ENCODE measurements at places on chromosomes 5 and 9.

- no peak for DNase-seq
Measured at GRCh38 chr5:136802383-136802782, 437.0 kb upstream of the TRPC7 start.

DNA sequence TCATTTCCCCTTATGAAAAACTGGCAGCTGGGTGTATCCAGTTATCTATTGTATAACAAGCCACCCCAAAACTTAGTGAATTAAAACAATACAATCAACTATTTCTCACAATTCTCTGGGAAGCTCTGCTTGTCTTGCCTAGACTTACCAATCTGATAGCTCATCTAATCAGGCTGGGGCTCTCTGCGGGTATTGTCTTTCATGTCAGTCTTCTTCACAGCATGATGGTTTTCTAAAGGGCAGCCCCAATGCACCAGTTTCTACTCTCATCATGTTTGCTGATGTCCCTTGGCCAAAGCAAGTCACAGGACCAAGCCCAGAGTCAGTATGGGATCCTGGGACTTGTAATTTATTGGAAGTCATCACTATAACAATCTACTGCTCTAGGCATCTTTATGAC, 433.5 kb downstream of the KIAA0825 start:
- DNase-seq: no peak

DNA sequence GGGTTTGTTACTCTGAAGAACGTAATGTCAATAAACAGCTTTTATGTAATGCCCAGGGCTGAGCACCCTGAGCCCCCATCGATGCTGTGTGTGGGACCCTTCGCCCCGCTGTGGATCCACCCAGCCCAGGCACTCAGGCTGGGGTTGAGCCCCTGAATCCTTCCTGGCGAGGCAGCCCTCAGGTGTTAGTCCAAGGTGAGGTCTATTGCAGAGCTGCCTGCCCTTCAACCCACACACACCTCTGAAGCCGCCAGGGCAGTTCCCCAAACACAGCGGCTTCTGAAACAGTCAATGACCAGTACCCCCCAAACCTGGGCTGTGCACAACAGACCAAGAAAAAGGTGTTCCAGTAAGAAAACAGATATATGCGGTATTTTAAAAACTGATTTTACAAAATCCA, 11.6 kb downstream of the DIPK1B start:
- no peak for DNase-seq

GRCh38 chr5:43061352-43062075, 21.4 kb upstream of the ANXA2R start:
- DNase-seq: no peak

GRCh38 chr5:74619308-74619707, 21.2 kb downstream of the ENC1 start:
- no peak for DNase-seq

- no peak for DNase-seq
Measured at GRCh38 chr5:27458287-27458686, 419.9 kb upstream of the CDH9 start.

- no peak for DNase-seq
Measured at GRCh38 chr5:116265471-116265870, 180.6 kb downstream of the COMMD10 start.

DNA sequence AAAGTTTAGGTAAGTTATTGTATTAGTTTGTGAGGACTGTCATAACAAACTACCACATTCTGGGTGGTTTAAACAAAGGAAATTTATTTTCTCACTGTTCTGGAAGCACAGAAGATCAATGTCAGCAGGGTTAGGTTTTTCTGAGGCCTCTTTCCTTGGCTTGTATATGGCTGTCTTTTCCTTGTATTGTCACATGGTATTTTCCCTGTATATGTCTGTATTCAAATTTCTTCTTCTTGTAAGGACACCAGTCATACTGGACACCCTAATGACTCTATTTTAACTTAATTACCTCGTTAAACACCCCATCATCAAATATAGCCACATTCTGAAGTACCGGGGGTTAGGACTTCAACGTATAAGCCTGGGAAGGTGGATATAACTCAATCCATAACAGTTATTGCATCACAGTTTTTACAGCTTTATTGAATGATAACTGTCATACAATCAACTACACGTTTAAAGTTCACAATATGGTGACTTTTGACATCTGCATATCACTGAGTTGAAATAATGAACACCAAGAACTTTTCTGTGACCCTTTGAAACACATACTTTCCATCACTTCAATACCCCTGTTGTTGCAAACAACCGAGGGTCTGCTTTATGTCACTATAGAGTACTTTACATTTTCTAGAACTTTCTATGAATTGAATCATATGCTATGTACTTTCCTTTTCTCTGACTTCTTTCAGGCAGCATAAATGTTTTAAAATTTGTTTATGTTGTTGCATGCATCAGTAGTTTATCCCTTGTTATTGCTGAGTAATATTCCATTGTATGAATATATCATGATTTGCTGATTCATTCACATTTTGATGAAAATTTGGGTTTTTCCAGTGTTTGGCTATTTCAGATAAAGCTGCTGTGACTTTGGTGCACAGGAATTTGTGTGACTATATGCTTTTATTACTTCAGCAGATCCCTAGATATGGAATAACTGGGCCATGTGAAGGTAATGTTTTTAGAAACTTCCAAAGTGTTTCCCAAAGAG, 48.5 kb downstream of the MTRR start:
- no peak for DNase-seq

DNA sequence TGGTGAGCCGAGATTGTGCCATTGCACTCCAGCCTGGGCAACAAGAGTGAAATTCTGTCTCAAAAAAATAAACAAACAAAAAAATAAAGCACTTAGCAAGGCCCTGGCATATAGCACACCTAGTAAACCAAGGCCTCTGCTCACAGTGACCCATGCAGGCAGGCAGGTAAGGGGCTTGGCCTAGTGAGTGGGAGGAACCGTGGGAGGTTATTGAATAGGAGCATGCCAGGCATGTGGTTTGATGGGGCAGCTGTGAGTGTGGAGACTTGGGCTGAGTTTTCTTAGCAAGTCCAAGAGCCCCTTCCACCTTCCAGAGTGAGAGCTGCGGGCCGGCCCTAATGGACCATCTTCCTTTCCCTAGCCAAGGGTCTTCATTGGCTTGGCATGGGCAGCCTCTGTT, 4.5 kb upstream of the NDST1 start:
- no peak for DNase-seq

GRCh38 chr9:87878989-87879511, 3.6 kb upstream of the SPATA31E1 start:
- DNase-seq: no peak

DNA sequence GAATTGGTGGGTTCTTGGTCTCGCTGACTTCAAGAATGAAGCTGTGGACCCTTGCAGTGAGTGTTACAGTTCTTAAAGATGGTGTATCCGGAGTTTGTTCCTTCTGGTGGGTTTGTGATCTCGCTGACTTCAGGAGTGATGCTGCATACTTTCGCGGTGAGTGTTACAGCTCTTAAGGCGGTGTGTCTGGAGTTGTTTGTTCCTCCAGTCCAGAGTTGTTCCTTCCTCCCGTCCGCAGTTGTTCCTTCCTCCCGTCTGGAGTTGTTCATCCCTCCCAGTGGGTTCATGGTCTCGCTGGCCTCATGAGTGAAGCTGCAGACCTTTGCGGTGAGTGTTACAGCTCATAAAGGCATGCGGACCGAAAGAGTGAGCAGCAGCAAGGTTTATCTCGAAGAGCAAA, 159.6 kb upstream of the ADAMTSL1 start:
- DNase-seq: no peak

GRCh38 chr9:135447126-135447525, 32.5 kb upstream of the PPP1R26 start:
- DNase-seq: no peak

DNA sequence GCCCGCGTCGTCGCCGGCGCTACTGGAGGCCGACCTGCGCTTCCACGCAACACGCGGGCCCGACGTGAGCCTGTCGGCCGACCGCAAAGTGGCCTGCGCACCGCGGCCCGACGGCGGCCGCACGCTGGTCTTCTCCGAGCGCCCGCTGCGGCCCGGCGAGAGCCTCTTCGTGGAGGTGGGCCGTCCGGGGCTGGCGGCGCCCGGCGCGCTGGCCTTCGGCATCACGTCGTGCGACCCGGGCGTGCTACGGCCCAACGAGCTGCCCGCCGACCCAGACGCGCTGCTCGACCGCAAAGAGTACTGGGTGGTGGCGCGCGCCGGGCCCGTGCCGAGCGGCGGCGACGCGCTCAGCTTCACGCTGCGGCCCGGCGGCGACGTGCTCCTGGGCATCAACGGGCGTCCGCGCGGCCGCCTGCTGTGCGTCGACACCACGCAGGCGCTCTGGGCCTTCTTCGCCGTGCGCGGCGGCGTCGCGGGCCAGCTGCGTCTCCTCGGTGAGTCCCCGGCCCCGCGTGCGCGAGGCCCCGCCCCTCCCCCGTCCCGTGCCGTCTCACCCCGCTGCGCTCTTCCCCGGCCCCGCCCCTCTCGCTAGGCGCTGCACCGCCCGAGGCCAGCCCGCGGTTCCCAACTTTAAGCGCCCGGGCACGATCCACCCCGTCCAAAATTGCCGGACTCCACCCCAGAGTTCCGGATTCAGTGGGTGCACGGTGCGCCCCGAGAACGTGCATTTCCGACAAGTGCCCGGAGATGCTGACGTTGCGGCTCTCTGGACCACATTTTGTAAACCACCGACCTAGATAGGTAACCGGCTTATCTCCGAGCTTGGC, 42.8 kb downstream of the NEURL1B start:
- no peak for DNase-seq

- DNase-seq: no peak
Measured at GRCh38 chr9:93028448-93029006, 30.0 kb upstream of the SUSD3 start.

GRCh38 chr5:6712142-6712576, 1.1 kb upstream of the TENT4A start:
- no peak for DNase-seq

DNA sequence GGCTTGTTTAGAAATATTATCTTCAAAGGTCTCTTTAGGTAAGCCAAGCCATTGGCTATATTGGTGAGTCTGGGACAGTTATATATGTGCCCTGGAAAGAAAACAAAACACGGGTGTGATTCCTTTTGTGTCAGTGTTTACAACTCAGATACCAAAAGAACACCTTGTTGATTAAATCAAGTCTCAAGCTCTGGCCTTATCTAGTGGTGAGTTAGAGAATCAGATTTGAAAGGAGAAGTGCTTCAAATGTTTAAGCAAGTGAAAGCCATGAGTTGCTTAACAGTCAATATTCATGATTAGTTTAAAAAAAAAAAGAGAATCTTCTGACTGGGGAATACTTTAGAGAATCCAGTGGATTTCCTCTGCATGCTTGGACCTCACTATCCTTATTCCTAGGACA, 68.3 kb downstream of the IQGAP2 start:
- DNase-seq: no peak

DNA sequence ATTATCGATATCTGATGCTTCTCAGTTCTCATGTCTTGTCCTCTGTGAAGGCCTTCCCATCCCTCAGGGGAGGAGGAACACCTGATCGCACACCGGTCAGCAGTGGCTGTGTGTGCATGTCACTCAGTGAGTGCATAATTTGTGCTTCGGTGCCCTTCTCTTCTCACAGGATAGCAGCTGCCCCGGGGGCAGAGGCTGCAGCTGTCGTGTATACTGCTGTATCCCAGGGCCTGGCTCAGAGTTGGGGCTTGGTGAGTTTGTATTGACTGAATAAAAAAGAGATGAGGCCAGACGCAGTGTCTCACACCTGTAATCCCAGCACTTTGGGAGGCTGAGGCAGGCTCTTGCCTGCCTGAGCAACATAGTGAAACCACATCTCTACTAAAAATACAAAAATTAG, 49.7 kb upstream of the NCS1 start:
- no peak for DNase-seq

DNA sequence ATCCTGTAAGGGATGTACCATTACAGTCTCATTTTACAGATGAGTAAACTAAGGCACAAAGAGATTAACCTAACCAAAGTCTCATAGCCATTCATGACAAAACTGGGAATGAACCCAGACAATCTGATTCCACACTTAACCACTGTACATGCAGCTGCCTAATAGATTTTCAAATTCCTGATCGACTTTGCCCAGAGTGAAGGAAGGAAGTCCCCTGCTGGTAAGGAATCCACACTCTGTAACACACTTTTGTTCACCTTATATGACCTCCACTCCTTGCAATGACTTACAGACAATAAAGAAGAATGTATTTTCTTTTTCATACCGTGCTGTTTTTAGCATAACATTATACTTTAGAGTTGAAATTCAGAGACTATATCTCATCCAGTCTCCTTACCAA, 31.3 kb upstream of the PLPP6 start:
- no peak for DNase-seq

- peak; percentile 58 for DNase-seq
Measured at GRCh38 chr5:172984244-172984953, 828 bp downstream of the ATP6V0E1 start.

DNA sequence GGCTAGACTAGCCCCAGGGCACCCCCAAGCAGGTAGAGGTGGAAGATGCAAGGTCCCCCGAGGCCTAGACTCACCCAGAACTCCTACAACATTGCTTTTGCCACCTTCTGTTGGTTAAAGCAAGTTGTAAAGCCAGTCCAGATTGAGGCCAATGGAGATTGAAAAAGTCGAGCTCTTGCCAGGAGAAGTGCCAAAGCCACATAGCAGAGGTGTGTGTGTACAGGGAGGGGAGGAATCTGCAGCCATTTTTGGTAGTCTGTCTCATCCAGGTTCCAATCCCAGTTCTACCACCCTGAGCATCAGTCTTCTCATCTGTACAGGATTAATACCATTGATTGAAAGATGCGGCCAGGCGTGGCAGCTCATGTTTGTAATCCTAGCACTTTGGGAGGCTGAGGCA, 12.3 kb upstream of the URM1 start:
- no peak for DNase-seq

GRCh38 chr9:126664900-126665643, 51.3 kb downstream of the LMX1B start:
- DNase-seq: no peak

- no peak for DNase-seq
Measured at GRCh38 chr9:135156525-135157510, 69.3 kb downstream of the OLFM1 start.
